SK-N-SH (cell line): ENCODE measurements at places on chromosomes 7 and 10. TPM values are rescaled to one million over a fixed set of nuclear protein-coding genes. Genes with fewer than 3 reads are reported as not detected.

Gene TMEM130
- polyA plus RNA-seq: 1.2 and 1.3 TPM in 2 replicates

Gene PNLIPRP3
- not detected in 2 replicates for polyA plus RNA-seq

Gene HOXA5
- not detected in 2 replicates for polyA plus RNA-seq

Gene LIPN
- polyA plus RNA-seq: not detected in 2 replicates

Gene RASA4B
- polyA plus RNA-seq: 15.5 and 19.5 TPM in 2 replicates

Gene COMTD1
- 7.6 and 8.0 TPM in 2 replicates for polyA plus RNA-seq

Gene ARF5
- 466 and 562 TPM in 2 replicates for polyA plus RNA-seq

Gene UROS
- polyA plus RNA-seq: 49.2 and 51.2 TPM in 2 replicates

Gene FASTK
- 125 and 148 TPM in 2 replicates for polyA plus RNA-seq

Gene OR2A42
- polyA plus RNA-seq: not detected in 2 replicates
